ENCODE measurements at places on chromosomes 7 and 10.

DNA sequence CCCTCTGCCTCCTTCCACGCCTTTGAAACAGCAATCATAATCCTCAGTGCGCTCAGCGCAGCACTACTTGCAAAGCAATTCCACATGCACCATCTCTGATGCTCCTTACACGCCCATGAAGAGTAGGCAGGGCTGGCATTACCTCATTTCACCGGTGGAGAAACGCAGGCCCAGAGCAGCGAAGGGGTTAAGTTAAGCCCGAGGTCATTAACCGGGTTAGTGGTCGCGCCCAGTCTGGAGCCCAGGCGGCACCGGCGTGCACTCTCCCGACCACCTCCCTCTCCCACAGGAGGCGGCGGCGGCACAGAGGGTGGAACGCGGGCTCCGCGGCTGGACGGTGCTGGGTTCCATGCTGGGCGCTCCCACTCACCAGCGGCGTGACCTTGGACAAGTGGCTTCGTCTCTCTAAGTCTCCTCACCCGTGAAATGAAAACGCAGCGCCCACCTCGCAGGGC lies 515 bp downstream of the FASTK start:
- DNase-seq, result no peak

GRCh38 chr10:108905821-108906220 lies 1017.5 kb downstream of the XPNPEP1 start:
- DNase-seq, result no peak

GRCh38 chr7:106868364-106868763 lies 3.3 kb downstream of the PIK3CG start:
- no peak for DNase-seq

- peak; percentile 88 for DNase-seq
Measured at GRCh38 chr7:56051339-56052191, at the start of the genes CCT6A and PSPH. TSS of gene CCT6A (plus strand) at chr7:56051765. CDS start at chr7:56051849, 84 bp downstream. TSS of gene PSPH (minus strand) at chr7:56051444. CDS start at chr7:56021212, 30,232 bp downstream.

GRCh38 chr7:88344956-88345832 lies 38.5 kb upstream of the STEAP4 start:
- no peak for DNase-seq

GRCh38 chr7:91140982-91141381 lies 123.3 kb upstream of the FZD1 start:
- DNase-seq, result no peak

DNA sequence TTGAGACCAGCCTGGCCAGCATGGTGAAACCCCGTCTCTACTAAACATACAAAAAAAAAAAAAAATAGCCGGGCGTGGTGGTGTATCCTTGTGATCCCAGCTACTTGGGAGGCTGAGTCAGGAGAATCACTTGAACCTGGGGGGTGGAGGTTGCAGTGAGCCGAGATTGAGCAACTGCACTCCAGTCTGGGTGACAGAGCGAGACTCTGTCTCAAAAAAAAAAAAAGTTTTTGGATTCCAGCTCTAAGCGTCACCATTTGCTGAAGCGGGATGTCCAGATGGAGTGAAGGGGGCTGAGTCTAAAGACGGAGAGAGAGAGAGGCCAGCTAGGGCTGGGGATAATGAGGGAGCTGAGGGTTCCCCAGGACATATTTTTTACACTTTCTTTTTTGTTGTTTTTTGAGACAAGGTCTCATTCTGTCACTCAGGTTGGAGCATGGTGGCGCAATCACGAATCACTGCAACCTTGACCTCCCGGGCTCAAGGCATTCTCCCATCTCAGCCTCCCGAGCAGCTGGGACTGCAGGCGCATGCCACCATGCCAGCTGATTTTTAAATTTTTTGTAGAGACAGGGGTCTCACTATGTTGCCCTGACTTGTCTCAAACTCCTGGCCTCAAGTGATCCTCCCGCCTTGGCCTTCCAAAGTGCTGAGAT lies 9.4 kb upstream of the HK1 start:
- DNase-seq, result no peak

DNA sequence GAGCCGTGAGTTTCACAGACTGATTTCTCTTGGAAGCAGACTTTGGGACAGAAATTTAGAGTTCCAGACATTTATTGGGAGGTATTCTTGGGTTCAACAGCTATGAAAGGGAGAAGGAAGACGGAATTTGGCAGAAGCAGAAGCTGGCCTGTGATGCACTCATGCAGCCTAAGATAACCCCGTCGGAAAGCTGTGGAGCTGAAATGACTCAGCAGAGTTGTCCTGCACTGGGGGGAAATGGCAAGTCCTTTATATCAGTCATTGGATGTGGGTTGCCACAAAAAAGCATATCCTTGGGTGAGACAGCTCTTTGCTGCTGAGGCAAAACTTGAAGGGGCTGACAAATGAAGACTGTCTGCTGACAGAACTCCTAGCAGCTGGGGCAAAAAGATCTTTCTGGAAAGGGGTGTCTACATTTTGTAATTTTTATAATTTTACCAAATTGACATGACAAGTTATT lies 11.5 kb upstream of the MICU1 start:
- DNase-seq, result no peak

DNA sequence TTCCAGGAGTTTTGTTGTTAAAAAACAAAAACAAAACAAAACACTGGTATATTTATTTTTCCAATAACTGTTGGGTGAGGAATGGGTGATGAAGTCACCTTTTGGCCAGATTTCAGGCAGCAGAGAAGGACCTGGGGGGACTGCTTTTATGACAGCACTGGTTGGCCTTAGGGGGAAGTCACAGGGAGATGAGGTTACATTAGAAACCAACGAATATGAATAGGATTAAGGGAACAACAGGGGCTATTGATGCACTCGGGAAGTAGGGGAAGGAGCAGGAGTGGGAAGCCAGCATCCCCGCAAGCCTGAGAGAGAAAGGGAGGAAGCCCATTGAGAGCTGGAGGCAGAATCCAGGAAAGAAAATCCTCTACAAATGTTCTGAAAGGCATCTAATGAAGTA lies 958.4 kb downstream of the TYW1 start:
- DNase-seq, result no peak
